ENCODE measurements at places on chromosomes 7 and 10. TPM values are rescaled to one million over a fixed set of nuclear protein-coding genes. Genes with fewer than 3 reads are reported as not detected.

DNA sequence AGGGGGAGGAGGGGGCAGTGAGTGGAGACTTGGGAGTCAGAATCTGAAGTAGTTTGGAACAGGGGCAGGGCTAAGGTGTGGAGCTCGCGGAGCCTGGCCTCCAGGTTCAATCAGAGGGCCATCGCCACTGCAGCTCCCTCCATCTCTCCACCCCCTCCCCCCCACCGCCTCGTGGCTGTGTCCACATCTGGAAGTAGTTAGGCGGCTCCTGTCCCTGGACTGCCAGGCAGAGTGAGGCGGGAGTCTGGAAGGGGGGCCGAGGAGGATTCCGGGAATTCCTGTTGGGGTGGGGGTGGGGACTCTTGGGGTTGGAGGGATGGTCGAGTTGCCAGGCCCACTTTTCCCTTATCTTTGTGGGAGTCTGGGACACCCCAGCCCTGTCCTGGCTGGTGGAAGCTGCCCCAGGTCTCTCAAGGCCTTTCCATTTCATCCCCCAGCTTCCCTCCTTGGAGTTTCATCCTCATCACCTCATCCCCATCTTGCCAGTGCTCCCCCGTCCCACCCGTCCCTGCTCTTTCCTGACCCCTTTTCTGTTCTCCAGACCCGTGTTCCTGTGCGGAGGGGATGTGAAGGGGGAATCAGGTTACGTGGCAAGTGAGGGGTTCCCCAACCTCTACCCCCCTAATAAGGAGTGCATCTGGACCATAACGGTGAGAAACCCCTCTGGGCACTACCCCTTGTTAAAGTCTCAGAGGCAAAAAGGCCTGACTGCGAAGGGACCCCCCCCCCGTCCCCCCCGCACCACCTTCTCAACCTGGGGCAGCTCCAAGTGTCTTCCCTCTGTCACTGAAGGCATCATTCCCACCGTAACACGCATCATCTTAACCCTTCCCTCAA lies 944 bp downstream of the PCOLCE start:
- no peak for DNase-seq

DNA sequence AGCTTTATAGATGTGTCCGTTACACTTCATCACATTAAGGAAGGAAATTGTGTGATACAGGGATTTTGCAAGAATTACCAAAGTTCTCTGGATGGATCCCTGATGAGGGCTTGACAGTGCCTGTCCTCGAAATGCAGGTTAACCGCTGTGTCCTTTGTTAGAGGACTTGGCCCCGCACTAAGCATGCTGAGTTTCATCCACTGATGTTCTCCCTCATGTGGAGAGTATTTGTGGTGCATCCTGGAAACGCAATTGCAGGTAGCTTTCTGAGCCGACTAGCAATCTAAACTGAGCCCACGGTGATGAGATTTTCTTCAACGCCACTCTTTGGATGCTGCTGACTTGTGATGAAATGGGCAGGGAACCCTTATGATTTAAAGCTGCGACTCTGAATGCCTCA lies 71.9 kb upstream of the STK17A start:
- no peak for DNase-seq

DNA sequence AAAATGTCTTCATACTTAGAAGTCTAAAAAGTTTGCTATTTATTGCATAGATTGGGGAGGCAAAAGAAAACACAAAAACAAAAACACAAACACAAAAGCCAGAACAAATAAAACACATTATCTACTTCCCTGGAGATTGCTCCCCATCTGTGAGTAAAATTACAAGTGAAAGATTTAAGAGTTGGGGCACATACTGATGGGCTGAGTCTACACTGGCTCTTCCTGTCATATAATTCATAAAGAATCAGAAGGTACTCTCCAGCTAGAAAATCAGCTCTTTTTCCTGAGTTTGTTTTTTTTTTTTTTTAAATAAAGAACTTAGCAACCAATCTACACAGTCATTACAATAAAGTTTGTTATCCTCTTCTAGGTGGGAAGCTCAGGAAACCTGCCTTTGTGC lies 192.4 kb upstream of the LRRN3 start:
- no peak for DNase-seq

Gene ARHGAP22
- polyA plus RNA-seq: 7.1 TPM

DNA sequence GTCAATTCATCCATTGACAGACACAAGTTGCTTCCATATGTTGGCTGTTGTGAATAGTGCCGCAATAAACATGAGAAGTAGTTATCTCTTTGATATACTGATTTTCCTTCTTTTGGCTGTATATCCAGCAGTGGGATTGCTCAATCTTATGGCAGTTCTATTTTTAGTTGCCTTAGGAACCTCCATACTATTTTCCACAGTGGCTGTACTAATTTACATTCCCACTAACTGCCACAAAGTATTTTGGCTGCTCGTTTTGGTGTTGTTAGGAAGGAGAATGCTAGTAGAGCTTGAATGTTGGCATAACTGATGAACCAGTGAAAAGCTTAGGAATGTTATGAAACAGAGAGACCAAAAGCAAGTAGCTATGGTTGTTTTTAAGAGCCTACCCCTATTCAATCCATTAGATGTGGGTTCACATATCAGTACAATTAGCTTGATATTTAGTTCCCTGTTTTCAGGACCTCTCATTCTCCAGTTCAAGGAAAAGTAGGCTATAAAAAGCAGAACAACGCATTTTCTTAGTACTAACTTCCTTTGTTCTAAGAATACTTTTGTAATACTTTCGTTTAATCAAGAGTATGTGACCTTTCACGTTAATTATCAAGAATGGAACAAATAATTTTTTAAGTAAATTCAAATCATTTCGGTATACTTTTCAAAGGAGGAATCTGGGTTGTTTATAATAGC lies 100.3 kb downstream of the FAS start:
- no peak for DNase-seq

GRCh38 chr10:46050941-46051623 lies 5.0 kb upstream of the MSMB start:
- DNase-seq: peak; percentile 61

DNA sequence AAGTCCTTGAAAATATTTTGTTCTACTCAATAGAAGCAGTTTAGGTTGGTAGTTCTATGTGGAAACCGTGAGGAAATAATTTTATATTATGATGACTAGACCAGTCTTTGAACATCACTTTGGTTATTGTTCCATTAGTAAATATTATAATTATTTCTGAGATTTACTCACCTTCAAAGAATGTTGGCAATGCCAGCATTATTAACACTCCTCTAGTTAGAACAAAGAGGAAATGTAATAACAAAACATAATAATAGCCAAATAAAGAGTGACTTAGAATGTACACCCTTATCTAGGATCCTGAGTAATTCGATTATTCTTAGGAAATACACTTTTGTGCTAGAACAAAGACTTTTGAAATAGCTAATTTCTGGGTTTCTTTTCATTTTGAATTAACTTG lies 121.1 kb downstream of the CFTR start:
- no peak for DNase-seq

DNA sequence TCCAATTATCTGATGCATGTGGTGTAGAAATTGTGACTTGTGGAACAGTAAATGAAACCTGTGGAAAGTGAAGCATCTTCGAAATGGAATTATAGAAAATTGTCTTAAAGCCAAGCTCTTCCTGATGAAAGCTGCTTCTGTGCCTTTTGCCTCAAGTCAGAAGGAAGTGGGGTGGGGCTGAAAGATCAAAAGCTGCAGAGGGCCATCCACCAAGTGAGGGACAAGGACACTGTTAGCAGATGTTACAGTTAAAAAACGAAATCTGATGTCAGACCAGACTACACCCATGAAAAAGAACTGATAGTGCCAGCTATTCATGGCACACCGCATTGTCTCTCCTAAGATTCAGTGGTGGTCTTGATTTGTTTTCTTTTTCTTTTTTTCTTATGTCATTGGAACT lies 23.8 kb upstream of the WASL start:
- no peak for DNase-seq

GRCh38 chr10:2282202-2282601 lies 544.9 kb upstream of the ADARB2 start:
- no peak for DNase-seq

Gene MYO1G
- polyA plus RNA-seq: not detected

- no peak for DNase-seq
Observed at GRCh38 chr10:59695637-59696036, 14.0 kb downstream of the SLC16A9 start.

DNA sequence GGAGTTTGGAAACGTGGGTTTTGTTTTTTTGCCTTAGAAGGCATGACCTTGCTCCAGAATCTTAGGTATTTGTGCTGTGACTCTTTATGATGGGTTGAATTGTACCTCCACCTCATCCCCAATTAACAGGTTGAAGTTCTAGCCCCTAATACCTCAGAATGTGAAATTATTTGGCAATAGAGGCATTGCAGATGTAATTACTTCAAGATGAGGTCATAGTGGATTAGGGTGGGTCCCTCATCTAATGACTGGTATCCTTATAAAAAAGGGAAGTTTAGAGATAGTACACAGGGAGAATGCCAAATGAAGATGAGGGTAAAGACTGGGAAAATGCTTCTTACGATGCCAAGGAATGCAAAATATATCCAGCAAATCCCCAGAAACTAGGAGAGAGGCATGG lies 3.0 kb upstream of the FAM200A start:
- DNase-seq: no peak

- no peak for DNase-seq
Observed at GRCh38 chr7:105980645-105981396, 17.8 kb downstream of the CDHR3 start.

Gene EPO
- polyA plus RNA-seq: 0.65 TPM

- DNase-seq: no peak
Observed at GRCh38 chr10:49549640-49550346, 10.9 kb upstream of the ERCC6 start.

DNA sequence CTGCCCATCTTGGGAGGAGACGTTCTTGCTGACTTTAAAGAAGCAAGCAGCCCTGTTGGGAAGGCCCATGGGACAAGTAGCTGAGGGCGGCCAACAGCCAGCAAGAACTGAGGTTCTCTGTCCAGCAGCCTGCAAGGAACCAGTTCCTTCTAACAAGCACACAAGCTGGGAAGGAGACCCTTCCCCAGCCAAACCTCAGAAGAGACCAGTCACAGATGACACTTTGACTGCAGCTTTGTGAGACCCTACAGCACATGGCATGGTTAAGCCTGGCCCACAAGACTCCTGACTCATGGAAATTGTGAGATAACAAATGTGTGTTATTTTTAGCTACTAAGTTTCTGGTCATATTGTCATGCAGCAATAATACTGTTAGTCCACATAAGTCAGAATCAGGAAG lies 99.9 kb downstream of the PRLHR start:
- no peak for DNase-seq

GRCh38 chr7:46741938-46742540 lies 821.0 kb upstream of the IGFBP3 start:
- no peak for DNase-seq

Gene LOXL4
- polyA plus RNA-seq: 0.03 TPM

DNA sequence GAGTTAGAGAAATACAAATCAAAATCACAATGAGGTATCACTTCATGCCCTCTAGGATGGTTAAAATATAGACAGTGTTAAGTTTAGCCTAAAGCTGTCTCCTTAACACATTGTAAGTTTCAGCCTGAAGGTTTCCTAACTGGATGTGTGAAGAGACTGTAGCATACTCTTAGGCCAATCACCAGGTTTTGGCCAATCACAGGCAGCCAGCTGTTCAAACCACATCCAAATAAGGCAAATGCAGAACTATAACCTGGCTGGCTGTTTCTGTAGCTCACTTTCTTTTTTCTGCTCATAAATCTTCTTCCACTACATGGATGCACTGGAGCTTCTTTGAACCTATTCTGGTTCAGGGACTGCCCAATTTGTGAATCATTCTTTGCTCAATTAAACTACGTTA lies 19.7 kb downstream of the ESYT2 start:
- no peak for DNase-seq

DNA sequence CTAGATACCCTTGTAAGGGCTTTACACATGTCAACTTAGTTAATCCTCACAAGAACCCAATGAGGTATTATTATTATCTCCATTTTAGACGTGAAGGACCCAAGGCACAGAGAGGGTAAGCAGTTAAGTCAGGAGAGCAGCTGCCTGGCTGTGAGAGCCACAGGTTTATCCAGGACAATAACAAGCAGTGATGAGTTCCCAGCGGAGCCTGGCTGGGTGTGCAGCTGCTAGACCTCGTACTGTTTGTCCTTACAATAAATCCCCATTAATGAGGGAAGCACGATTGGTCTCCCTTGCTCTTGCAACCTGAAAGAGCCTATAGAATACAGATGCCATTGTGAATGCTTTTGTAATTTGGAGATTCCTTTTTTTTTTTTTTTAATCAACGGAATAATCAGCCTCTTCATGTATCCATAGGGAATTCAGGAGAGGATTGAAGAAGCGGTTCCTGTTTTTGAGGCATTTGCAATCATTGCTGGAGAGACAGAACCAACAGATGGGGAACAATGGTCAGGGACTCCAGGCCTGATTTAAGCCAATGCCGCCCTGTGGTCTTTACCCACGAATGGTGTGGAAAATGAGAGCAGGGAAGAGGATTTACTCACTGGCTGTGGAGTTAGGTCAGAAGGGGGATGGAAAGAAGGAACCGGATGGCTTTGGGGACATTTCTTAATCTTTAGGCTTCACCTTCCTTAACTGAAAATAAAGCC lies 12.3 kb upstream of the ASB4 start:
- DNase-seq: no peak

DNA sequence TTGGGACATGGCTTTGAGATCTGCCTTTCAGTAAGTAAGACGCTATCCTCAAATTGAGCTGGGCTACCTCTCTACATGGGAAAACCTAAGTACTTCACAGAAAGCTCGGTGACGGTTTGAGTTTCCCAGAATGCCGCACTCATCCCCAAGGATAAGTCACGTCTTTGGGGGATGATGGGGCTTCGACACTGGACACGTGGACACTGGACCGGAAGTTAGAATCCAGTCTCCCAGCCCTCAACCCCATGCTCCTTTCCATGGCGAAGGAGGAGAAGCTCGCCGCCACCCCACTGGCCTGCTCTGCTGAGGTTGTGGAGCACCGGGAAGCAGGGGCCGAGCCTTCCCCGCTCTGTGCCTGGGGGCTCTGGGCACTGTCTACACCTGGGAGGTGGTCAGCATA lies 27.5 kb downstream of the PTPRE start:
- no peak for DNase-seq

Gene PDE6C
- not detected for polyA plus RNA-seq

DNA sequence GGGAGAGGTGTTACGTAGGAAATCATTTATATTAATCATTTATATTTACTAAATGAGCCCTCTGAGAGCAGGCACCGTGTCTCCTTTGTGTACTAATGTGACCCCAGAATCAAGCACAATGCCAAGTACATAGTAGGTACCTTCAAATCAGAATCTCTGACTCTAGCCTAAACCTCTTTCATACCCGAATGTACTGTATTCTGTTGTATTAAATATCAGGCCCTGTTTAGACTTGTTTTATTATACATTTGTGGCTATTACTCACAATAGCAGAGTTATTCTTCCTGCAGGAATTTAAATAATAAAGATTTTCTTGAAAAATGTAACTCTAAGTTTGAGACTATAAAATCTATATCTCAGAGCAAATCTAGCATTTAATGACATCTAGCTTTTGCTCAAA lies 297.3 kb downstream of the EXOC4 start:
- DNase-seq: peak; percentile 34

GRCh38 chr7:47335557-47336471 lies 246.1 kb downstream of the TNS3 start:
- peak; percentile 95 for DNase-seq

DNA sequence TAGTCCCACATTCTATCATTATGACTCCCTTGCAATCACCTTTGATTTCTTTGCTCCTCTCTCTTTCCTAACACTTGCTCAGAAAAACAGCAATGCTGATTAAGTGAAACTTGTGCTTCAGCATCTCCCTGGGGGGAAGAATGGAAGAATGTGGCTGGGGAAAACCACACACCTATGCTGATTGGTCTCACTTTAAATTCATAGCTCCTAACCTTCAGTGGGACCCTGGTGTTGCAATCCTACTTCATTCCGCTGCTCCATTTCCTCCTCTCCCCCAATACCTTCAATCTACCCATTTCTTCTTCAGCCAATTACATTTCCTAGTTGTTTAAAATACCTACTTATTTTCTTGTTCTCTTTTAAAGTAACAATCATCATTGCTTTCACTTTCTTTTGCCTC lies 1166.7 kb upstream of the C7orf33 start:
- DNase-seq: no peak
